Stimulated activated CD8-positive, alpha-beta memory T cell treated with anti-CD3 and anti-CD28 coated beads, Interleukin-4, amount 100 ng/mL, for 24 hours (primary cell): ENCODE measurements at places on chromosomes 7 and 10.

DNA sequence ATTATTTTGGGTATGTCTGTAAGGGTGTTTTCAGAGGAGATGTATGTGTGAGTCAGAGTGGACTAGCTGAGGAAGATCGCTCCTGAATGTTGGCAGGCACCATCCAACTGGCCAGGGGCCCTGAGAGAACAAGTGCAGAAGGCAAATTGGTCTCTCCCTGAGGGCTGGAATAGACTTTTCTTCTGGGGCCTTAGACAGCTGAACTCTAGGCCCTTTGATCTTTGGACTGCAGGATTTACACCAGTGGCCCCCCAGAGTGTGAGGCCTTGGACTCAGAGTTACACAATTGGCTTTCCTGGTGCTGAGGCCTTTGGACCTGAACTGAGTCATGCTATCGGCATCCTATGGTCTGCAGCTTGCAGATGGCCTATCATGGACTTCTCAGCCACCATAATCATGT lies 217.2 kb downstream of the REEP3 start:
- DNase-seq: no peak

GRCh38 chr7:33885290-33886148 lies 19.8 kb upstream of the BMPER start:
- DNase-seq: no peak

DNA sequence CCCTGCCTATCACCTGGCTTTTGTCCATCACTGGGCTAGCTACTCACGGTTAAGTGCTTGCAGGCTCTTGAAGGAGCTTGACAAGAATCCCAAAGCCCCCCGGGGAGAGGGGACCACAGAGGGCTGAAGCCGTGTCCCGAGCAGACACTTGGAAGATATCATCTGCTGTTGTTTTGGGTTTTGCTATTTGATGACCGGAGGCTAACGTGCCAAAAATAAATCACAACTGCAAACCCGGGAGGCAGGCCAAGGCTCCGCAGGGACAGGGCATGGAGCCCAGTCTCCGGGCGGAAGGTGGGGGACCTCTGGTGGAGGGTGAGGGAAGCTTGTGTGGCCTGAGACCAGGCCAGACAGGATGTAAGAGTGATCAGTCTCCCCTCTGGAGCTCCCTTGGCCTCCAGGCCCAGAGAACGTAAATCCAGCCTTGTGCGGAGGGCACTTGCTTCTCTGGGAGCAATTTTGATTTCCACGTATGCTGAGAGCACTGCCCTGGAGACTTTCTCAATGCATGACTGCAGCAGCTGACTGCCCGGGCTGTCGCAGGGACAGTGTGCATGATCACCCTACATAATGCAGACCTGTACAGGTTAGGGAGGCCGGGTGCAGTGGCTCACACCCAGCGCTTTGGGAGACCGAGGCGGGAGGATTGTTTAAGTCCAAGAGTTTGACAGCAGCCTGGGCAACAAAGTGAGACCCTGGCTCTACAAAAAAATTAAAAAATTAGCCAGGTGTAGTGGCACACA lies at the start of gene PHKG1:
TSS of gene PHKG1 (minus strand) at position 164 of the 743 bp plus-strand sequence. CDS start 4,011 bp downstream, outside the sequence.
- DNase-seq: no peak

DNA sequence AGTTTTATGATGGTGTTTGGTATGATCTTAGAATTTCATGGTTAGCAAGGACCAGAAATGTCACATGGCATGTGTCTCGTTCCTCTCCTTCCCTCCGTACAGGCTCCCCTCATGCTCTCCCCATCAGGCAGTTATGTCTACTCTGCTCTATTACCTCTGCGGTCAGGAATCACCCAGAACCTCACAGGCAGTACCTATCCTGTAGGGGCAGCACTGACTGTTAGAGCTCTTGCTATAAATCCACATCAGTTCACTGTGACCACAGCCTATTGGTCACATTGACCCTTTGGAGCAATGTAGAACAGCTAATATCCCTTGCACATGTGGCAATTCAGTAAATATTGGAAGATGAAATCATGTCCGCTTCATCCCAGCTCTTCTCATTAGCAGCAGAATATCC lies 151.8 kb downstream of the WNT2 start:
- no peak for DNase-seq

GRCh38 chr7:94883616-94884015 lies 23.8 kb upstream of the PPP1R9A start:
- no peak for DNase-seq

DNA sequence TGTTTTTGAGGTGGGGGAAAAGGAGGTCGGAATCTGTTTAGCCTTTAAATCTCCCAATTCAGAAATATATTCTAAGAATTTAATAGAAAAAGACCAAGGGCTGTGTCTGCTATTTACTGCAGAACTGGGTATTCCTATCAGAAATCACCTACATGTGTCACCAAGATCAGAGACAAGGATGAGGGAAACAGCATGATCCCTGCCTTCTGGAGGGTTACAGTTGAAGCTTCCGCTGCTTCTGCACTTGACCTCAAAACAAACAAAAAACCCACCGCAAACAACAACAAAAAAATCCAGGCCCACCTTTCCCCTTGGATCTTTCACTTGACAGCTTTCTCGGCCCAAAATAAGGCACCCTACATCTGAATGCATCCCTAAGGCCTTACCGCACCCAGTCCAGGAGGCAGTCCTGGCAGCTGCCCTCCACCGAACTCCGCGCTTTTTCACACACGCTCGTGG lies 750 bp upstream of the CDK14 start:
- DNase-seq: no peak

DNA sequence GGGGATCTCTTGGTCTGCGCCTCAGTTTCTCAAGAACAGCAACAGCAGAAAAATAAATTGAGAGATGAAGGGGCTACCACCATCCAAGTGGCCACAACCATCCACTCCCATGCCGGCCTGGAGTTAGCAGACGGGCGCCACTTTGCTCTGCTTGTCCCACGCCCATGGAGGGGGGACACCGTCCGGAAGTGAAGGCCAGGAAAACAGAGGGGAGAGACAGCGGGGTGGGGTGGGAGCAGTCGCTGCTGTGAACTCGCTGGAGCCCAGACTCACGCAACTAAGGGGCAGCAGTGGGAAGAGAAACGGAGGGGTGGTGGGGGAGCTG lies 135.4 kb downstream of the KIF20B start:
- DNase-seq: no peak

DNA sequence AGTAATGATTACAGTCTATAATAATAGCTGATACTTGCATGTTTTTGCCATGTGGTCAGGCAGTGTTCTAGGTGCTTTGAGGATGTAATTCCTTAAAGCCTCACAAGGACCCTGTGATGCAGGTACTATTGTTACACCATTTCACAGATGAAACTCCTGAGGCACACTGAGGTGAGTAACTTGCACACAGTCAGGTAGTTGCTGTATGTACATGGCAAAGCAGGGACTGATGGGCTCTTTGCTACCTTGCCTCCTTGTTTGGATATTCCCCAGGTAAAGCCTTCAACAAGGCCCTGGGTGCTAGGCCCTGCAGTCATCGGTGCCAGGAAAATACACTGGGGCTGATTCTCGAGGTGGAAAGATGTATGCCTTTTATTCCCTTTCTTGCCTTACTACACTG lies 317.5 kb downstream of the CXCL12 start:
- no peak for DNase-seq

DNA sequence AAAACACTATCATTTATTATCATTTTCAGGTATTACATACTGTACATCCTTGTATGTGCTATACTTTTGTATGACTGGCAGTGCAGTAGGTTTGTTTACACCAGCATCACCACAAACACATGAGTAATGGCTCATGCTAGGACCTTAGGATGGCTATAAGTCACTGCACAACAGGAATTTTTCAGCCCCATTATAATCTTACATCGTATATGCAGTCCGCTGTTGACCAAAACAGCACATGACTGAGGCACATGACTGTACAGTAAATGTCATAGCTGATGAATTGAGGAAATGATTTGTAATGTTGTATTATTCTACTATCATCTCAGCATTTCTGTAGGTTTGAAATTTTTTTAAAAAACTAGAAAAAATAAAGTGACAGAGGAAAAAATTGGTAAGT lies 38.6 kb downstream of the BPGM start:
- no peak for DNase-seq

- no peak for DNase-seq
Observed at GRCh38 chr10:25493122-25493893, 318.5 kb downstream of the GPR158 start.

DNA sequence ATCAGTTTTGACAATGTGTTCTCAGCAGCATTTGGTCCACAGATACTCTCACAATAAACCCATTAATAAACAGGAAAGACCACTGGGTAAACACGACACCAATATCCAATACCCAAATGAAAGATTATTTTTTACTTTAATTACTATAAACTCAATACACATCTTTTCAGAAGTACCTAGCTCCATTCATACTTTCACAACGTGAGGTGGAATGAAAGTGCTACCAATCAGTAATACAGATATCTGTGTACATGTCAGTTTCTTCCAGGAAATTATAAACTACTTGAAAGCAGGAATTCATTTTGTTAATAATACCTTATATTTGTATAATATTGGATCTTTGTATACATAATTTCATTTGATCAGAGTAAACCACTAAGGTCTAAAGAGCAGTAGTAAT lies 11.9 kb downstream of the CDK6 start:
- DNase-seq: no peak

GRCh38 chr7:143965280-143965679 lies 10.6 kb downstream of the OR2F1 start:
- DNase-seq: no peak

DNA sequence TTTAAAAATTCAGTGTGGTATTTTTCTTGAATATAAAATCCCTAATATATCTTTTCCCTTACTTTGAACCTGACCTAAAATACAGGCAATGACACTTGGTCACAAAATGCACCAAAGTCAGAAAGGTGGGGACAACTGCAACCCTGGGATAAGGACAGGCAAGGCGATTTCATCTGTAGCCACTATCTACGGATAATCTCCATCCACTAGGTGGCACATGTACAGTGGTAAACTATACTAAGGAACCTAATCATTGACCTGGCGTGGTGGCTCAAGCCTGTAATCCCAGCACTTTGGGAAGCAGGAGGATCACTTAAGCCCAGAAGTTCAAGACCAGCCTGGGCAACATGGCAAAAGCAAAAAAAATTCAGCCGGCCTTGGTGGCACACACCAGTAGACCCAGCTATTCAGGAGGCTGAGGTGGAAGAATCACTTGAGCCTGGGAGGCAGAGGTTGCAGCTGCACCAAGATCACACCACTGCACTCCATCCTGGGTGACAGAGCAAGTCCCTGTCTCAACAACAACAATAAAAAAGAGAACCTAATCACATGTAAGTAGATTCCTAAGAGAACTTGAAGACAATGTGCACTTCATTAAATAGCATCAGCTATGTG lies 98.9 kb downstream of the KMT2C start:
- DNase-seq: no peak

GRCh38 chr7:88095-88926 lies 104.1 kb upstream of the FAM20C start:
- no peak for DNase-seq

DNA sequence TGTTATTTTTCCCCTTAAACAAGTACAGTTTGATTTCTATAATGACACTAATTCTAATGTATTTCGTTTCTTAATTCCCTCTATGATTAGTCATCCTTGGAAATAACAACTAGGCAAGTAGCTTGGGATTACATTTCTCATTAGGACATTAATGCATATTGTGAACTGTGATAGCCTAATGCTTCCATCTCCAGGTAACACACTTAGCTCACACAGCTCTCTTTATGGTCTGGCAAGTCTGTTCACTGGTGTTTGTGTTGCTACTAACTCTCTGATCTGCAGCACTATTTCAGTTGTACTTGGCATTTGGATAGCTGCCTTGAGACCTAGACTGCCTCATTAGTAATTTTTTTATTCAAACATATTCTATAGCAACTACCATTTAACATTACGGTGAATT lies 853.2 kb downstream of the SORCS3 start:
- no peak for DNase-seq

DNA sequence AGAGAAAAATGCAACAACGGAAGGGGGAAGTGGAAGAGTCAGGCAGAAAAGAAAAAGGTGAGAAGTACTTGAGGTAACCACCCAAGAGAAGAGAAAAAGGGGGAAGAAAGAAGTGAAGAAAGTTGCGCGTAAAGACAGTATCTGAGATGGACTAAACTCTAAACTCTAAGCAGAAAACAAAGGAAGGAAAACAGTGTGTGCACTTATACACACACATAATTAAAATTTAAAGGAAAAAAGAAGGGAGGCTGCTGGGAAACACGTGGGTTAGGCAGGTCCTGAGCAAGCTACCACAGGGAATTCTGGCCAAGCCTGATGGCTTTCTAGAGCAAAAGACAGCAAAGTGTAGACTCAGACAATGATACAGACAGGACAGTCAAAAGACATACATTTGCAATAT lies 78.0 kb downstream of the UBE2H start:
- no peak for DNase-seq

GRCh38 chr7:135159359-135160085 lies 11.0 kb downstream of the CYREN start:
- DNase-seq: no peak

DNA sequence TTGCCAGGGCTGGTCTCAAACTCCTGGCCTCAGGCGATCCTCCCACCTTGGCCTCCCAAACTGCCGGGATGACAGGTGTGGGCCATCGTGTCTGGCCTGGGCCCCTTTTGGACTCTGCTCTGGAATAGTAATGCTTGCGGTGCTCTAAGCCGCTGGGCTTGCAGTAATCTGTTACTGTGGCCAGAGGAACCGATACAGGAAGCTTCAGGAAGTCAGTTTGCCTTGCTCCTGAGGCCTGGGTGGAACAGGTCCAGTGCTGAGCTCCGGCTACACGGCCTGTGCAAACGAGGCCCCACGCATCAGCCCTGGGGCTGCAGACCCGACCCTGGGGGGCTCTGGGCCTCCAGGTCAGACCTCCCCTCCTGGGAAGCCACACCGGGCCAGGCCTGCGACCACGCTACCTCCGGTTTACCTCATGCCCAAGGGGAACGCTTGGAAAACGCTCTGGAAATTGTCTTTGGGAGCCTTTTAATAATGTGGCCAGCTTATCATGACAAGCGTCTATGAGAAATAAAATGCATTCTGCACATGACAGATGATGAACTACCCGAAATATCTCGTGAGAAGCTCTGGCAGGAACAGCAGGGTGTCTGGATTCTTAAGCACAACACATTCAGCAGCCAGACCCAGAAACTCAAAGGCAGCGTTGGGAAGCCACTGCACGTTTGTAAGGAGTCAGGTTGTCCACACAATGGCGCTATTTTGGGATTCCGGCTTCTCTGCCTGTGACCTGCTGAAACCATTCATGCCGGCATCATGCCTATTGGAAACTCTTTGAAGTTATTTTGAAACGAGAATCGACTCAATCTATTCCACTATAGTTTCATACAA lies 10.1 kb upstream of the ADAP1 start:
- no peak for DNase-seq

DNA sequence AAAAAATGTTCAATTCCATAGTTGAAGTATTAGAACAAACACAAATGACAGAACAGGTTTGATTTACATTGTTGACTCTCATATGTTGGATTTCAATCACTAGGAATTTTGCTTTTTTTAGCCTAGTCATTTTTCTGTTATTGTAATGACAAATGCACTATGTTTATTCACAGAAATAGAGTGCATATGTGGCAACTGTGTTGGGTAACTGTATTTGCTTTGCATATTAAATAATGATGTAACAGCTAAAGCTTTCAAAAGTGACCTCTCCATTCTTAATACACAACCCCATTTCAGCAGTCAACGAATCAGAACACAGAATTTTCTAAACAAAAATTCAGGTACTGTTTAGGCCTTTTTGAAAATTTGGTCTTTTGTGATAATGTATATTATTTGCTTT lies 54.0 kb upstream of the SLC26A5 start:
- no peak for DNase-seq

GRCh38 chr7:142024547-142024946 lies 28.9 kb downstream of the MGAM start:
- no peak for DNase-seq

GRCh38 chr7:158476331-158476932 lies 111.2 kb downstream of the PTPRN2 start:
- no peak for DNase-seq
